Epithelial cell of proximal tubule (primary cell): ENCODE measurements at places on chromosomes 1 and 21.

DNA sequence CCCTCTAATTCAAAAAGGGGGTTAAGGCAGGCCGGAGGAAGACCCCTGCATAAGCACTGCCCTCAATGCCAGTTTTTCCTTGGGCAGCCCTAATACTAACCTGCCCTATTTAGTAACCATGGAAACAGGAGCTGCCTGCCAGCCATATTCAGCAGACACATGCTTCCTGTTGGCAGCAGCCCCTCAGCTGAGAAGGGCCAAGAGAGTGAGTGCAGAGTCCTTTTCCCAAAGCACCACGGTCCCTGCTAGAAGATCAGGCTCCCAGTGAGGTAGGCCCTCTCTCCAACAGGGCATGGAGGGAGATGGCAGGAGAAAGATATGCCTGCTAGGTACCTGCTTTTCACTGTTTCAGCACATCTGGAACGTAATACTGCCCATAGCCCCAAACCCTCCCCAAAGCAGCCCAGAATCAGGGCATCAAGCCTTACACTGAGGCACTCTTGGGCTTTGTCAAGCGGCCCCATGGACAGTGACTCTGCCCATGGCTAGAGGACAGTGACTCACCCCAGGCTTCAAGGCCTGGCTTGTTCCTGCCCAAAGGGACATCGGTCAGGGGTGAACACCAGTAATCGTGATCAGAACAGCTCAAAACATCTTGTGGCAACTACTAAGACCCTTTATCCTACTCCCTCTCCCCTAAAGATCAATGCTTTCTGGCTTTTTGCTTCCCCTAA, 64.5 kb downstream of the BCAR3 start:
- no peak for DNase-seq

- DNase-seq: no peak
Observed at GRCh38 chr1:60229821-60230220, 156.3 kb upstream of the C1orf87 start.

GRCh38 chr1:203968761-203969160, 104.2 kb upstream of the SOX13 start:
- DNase-seq: no peak

- no peak for DNase-seq
Observed at GRCh38 chr21:44639331-44639655, 2.1 kb downstream of the KRTAP10-10 start.

DNA sequence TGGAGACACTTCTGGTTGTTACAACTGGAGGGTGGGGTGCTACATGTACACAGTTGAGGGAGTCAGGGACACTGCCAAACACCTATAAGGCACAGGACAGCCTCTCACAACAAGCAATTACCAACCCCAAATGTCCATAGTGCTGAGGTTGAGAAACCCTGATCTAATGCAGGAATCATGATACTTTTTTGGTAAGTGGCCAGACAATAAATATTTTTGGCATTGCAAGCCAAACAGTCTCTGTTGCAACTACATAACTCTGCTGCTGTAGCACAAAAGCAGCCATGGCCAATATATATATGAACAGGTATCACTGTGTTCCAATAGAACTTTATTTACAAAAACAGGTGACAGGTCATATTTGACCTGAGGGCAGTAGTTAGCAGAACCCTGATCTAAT, 177.5 kb downstream of the ASTN1 start:
- no peak for DNase-seq
